BJ (cell line): ENCODE measurements at places on chromosomes 2 and 18. TPM values are rescaled to one million over a fixed set of nuclear protein-coding genes. Genes with fewer than 3 reads are reported as not detected.

The NPPC gene
- not detected in 2 replicates for polyA plus RNA-seq

The FRZB gene
- 0.23 and 0.28 TPM in 2 replicates for polyA plus RNA-seq

DNA sequence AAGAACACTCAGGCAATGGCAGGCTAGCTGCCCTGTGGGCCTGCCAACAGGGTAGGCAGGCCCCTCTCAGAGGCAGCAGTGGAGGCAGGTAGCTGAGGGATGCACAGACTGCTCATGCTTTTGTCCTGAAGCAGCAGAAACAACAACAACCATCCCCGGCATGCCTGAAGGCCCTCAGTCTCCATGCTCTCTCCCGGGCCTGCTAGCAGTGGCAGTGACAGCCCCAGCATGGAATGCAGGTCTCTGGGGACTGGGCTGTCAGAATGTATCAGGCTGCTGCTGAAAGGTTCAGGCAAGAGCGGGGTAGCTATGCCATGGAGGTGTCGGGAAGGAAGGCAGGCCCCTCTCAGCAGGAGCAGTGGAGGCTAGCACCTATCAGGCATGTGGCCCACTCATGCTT, 209.8 kb downstream of the KCNJ3 start:
- DNase-seq: no peak

DNA sequence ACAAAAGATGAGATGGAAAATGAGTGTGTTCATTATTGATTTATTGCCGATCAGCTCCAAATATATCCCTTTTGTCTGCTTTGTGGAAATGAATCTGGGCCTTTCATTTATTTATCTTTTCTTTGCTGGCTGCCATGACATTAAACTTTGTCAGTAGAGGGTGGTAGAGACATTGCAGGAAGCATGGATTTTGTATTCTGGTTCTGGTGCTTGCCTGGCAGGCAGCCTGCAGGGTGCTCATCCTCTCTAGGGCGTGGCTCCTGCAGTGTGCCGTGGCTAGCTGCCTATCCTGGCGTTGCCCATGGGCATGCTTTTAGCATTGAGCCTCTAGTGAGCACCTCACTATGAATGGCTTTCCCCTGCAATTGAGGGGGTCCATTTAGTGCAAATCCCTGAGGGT, 593.1 kb downstream of the RNF144A start:
- DNase-seq: no peak

DNA sequence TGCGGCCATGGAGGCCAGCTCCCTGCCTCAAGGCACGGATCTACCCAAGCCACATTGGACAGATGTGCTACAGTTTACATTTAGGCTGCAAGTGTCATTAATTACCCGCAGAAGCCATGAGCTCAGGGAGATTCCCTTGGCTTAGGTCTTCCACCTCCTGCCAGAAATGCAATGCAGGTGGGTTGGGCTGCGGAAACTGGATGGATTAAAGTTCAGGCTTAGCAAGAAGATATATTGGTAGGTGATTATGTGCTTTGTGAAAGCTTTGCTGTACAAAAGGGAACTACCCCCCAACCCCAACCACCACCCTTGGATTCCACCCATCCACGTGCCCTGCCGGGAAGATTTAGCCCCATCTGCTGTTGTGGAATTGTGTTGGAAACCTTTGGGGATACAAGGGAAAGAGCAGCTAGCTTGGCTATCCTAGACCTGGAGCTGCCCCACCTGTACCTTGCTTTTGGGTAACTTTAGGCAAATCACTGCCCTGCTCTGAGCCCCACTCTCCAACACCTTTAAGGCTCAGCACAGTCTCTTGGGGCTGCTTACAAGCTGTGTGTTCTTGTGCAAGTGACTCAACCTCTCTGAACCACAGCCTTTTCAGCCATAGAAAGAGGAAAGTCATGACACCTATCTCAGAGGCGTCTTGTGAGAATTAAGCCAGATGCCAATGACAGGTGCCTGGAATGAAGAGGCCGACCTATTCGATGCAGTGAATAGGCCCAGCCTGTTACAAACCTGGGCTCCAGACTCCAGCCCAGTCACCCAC, 141.6 kb upstream of the GLI2 start:
- DNase-seq: no peak
